Fibroblast of villous mesenchyme (primary cell): ENCODE measurements at places on chromosomes 3 and 15.
A peak's percentile ranks its signal among the peaks of the same experiment; 100 is the strongest.

- DNase-seq = no peak
Measured at GRCh38 chr15:41919201-41919820, 25.5 kb upstream of the SPTBN5 start.

DNA sequence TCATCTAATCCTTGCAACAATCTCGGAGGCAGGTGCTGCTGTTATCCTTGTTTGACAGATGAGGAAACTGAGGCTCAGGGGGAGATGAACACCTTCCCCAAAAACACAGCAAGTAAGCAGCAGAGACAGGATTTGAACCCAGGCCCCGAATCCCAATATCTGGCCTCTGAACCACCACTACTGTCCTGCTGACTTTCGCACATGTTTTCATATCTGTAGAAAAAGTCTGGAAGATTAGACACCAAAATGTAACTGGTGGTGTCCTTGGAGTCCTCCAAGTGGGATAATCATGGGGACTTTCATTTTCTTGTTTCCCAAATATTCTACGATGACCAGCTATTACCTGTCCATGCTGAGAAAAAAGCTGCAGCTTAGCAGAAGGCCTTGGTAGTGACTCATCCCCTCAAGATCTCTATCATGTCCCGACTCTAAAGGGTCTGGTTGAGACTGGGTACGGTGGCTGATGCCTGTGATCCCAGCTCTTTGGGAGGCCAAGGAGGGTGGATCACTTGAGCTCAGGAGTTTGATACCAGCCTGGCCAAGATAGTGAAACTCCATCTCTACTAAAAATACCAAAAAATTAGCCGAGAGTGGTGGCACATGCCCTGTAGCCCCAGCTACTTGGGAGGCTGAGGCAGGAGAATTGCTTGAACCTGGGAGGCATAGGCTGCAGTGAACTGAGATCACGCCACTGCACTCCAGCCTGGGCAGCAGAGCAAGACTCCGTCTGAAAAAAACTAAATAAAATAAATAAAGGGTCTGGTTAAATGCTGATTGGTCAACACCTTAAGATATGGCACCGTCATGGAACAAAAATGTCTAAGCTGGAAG, 8.6 kb downstream of the IRAK2 start:
- DNase-seq = peak; percentile 50

DNA sequence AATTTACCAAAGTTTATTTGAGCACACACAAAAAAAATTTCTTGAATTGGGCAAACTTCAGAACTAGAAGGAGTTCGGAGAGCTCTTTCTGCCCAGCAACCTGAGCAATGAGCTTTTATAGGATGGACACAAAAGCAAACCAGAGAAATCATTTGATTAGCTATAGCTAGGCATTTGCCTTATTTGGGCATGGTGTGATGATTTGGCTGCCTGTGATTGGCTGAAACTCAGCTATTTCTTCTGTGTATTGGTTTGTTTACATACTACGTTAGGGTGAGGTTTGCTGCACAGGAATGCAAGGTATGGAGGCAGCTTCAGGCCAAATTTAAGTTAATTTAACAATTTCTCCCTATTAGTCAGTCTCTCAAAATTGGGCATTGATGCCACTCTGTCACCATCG, 65.1 kb downstream of the NEK11 start:
- peak; percentile 18 for DNase-seq

DNA sequence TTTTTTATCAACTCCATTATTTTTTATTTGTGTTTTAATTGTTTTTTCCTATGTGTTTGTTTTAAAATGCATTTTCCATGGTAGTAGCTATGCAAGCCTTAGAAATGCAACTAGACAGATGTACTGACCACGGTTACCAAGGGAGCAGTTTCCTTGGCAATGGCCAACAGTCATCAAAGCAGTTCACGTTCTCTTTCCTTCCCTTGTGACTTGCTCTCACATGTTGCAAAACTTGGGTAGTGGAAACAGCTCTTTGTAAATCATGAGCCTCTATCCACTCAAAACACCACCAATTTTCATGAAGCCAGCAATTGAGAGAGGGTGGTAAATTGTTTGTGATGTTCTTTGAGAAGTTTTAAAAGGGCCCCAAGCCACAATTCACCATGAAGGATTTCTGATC, 499.4 kb upstream of the MDFIC2 start:
- DNase-seq = peak; percentile 76

DNA sequence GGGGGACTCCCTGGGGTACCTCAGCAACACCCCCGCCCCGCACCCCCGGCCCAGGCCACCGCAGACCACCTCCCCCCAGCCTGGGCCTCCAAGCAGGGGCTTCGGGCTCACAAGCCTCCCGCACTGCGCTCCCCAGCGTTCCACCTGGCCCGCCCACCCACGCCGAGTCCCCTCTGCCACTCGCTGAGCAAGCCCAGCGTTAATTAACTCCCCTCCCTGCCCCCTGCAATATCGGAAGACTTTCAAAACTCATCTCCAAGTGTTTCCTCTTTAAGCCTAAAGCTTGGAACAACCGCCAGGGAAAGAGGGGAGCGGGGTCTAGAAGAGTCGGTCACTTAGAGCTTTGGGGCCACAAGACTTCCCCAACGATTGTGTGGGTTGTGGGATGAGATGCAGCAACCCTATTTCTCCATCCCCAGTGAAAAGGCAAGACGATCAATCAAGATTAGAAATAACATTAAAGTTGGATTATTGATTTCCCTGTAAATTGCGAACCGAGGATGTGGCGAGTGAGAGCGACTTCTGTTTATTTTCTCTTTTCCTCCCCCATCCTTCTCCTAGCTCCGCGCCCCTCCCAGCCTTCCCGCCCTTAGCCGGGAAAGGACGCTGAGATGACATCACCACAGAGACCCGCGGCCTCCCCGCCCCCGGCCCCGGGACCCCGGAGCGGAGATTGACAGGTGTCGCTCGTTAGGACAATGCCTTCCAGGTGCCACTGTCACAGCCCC, 30.2 kb downstream of the NR2F2 start:
- peak; percentile 29 for DNase-seq

GRCh38 chr3:30912301-30912700, 17.8 kb upstream of the GADL1 start:
- no peak for DNase-seq

- DNase-seq = no peak
Measured at GRCh38 chr3:156973954-156974353, 147.8 kb downstream of the LEKR1 start.

DNA sequence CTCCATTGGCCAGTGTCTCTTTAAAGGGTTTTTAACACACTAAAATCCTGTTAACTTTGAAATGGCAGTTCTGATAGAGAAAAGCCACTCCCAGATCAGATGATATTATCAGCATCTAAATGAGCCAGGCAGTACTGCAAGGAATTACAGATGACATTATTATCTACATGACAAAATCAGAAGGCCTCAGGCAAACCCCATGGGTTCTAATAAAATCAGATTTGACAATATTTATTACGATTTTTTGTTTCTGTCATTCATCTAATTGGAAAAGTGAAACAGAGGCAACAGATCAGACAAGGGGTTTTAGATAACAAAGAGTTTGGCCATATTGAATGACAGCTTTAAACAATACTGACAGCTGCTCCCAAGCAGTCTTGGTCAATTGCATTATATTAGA, 112.7 kb downstream of the FEZF2 start:
- no peak for DNase-seq

DNA sequence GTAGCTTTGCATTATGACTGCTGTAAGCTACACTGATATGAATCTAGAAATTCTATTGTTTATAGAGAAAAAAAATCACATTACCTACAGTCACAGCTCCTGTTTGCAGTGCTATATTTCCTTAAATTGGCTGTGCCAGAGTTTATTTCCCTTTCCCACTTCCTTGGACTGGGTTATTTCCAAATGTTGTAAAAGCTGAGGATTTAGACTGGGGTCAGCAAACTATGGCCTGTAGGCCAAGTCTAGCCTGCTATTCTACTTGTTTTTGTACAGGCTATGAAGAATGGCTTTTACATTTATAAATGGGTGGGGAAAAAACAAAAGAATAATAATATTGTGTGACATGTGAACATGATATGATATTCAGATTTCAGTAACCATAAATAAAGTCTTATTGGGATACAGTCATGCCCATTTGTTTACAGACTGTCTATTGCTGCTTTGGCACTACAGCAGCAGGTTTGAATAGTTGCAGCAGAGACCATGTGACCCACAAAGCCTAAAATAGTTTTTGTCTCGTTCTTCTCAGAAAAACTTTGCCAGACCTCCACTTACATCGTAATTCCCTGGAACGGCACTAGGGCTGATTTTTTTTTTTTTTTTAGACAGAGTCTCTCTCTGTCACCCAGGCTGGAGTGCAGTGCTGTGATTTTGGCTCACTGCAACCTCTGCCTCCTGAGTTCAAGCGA, 7.8 kb downstream of the GLDN start:
- DNase-seq = no peak

DNA sequence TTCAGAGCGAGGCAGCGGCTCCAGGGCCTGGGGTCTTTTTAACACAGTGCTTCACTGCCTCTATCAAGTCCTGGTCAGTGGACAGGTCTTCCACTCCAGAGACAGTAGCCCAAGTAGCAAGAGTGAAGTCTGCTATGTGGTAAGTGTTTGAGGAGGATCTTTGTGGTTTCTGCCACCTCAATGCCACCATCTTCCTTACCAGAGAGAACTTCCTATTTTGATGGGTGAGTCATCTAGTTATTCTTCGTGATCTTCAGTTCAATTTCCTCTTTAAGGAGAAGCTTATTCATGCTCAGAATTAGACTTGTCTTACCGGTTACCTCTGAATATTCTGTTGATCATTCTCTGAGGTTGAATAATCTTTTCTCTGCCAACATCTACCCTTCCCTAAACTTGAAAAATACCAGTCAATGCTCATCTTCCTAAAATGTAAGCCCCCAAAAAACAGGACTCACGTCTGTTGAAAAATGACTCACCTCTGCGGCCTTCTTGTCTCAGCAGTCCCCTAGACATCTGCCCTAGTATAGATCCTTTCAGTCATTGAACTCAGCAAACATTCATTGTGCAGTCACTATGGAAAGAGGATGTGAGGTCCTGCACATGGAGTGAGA, 32.2 kb upstream of the BCL6 start:
- no peak for DNase-seq

GRCh38 chr3:37726525-37727290, 135.0 kb upstream of the CTDSPL start:
- DNase-seq = no peak
